ENCODE measurements at places on chromosomes 5 and 9.
A peak's percentile ranks its signal among the peaks of the same experiment; 100 is the strongest.

DNA sequence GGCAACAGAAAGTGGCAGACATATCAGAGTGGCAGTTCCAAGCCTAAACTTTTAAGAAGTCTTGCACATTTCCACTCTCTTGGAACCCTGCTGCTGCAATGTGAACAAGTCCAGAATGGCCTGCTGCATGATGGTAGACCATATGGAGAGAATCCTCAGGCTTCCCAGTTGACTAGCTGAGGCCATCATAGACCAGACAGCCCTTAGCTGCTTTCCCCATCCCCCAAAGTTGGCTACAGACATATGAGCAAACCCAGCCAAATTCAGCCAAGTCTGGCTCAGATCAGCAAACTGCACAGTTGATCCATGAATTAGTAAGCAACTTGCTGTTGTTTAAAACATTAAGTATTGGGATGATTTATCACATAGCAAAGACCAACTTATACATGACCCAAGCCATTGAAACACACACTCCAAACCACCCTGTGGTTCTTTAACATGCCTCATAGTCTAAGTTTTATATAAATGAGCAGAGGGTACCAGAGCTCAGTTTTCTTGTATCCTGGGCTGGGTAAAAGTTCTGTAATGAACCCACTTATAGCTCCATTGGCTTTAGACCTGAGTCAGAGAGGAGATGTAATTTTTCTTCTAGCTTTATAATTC, 19.9 kb downstream of the PPP3R2 start:
- DNase-seq, result no peak

- DNase-seq, result no peak
Observed at GRCh38 chr5:111262153-111262552, 38.0 kb downstream of the CAMK4 start.

- DNase-seq, result peak; percentile 51
Observed at GRCh38 chr5:173498739-173499470, 117.5 kb downstream of the BOD1 start.

DNA sequence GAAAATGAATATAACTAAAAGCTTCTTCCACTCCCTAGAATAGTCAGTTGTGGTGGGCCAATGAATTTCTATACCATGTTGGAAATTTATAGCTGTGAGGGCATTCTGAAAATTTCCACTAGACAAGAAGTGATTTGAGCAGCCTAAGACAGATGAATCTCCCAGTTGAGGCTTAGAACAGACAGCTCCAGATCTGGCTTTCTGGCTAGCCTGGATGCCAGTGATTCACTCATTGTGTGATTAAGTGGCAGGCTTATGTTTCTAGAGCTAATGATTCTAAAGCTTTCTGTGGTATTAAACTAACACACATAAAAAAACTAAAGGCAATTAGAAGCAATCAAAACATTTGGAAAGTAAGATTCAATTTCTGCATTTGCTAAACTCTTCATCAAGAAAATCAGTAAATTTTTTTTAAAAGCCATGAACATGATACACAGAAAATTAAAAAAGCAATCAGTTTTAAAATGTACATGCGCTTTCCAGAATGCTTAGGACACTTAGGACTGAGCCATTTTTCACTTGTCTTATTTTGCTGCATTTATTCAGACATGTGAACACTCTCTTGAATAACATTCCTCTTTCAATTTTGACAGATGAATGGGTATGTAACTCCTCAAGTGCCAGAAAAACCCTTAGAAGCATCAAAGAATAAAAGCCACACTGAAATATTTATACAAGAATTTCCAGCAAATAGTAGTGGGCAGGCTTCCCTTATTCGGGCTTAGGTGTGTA, 100.5 kb upstream of the GNAQ start:
- DNase-seq, result no peak

DNA sequence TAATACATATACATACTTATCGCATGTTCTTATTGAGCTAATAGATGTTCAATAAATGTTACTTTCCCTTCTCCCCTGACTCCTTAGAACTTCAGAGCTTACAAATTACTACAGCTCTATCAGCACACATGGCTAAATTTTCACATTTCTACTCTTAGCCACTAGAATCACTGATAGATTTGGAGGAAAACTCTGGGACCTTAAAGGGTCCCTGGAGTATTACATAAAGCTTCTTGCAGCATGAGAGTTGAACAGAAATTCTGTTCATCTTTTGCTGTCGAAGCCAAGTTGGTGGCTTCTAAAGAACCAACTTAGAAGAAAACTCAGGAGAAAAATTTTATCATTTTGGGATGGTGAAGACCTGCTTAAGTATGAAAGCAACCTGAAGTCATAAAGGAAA, 15.5 kb downstream of the B4GALT1 start:
- no peak for DNase-seq

- no peak for DNase-seq
Observed at GRCh38 chr9:18071651-18072060, 402.3 kb upstream of the ADAMTSL1 start.

- DNase-seq, result no peak
Observed at GRCh38 chr5:172266676-172267092, 16.9 kb downstream of the UBTD2 start.

GRCh38 chr5:2856206-2856605, 104.7 kb upstream of the IRX2 start:
- no peak for DNase-seq

DNA sequence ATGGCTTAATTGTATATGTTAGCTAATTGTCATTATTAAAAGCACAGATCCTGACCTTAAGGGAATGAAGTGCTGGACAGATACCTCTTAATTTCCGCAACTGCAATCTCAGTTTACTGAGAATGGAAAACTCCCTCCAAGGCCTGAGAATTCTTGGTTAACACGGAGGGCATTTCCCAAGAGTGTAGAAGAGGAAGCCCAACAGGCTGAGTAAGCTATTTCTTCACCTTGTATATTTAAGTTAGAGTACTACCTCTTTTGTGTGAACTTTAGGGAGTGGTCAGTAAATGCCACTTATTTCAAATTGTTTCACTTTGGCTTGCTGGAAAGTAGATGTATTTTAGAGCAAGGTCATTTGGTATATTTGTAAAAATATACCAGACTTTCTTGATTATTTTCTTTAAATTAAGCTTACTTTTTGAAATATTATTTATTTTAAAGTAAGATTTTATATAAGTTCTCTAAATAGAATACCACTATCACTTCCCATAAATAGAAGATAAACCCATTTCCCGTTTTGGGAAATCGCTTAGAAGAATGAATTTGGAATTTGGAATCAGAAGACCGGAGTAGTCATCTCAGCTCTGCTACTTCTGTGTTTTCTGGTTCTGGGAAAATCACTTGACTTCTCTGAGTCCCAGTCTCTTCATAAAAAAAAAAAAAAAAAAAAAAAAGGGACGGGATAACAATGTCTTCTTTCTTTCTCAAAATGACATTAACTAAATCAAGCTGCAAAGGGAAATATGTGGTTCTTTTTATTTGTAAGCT, 26.0 kb upstream of the C9orf72 start:
- no peak for DNase-seq

DNA sequence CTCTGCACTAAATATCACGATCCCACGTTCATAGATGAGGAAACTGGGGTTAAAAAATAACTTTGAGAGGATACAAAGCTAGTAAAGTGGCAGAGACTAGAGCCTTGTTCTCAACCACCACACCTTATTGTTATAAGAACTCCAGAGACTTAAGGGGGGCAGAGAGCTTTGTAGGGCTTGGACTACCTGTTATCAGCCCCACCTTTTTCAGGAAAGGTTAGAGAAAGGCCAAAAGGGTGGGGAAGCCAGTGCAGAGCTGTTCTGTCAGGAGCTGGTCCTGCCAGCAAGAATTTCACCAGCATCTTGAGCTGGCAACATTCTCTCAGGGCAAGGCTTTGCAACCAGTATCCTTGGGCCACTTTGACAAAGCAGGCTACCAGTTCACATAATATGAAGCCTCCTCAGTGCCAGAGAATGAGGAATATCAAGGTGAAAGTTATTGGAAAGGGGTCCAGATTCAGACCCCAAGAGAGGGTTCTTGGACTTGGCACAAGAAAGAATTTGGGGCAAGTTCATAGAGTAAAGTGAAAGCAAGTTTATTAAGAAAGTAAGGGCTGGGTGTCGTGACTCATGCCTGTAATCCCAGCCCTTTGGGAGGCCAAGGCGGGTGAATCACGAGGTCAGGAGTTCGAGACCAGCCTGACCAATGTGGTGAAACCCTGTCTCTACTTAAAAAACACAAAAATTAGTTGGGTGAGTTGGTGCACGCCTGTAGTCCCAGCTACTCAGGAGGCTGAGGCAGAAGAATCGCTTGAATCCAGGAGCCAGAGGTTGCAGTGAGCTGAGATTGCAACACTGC, 66.2 kb upstream of the CLINT1 start:
- DNase-seq, result no peak

DNA sequence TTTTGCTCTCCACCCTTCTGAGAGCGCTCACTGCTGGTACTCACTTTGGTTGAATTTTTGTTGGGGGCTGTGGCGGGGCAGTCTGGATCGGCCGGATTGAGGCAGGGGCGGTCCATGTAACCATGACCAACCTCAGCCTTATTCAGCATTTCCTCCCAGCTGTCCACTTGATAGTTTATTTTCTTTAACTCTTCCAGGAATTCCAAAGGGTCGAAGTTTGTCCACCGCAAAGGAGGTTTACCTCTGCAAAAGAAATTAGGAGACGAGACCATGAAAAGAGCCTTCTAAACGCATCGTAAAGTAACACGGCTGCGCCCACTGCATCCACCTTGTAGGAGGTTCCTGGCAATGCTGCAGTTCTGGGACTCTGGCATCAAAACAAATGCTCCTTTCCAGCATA, 36.4 kb downstream of the PTCH1 start:
- no peak for DNase-seq

DNA sequence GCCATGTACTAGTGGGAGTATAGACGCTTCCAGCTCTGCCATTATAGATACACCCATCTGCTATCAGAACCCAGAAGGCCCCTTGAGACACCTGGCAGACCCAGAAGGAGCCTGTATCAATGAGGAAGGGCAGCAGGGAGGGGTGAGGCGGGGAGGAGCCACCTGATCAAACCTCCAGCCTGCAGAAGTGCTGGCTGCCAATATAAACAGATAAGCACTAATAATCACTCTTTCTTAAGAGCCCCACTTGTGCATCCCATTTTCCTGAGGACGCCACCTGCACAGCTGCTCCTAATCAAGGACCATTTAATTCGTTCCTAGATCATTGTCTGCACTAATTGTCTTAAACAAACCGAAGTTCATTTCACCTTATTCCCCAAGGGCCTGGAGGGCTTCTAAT, 75.0 kb upstream of the NEK6 start:
- DNase-seq, result no peak

GRCh38 chr9:69798744-69799143, 21.9 kb upstream of the CFAP95 start:
- DNase-seq, result no peak

GRCh38 chr9:130791303-130791894, 43.7 kb upstream of the ABL1 start:
- no peak for DNase-seq

GRCh38 chr9:10903969-10904368, 291.2 kb upstream of the PTPRD start:
- DNase-seq, result no peak

- peak; percentile 72 for DNase-seq
Observed at GRCh38 chr9:35616681-35617459, 1.3 kb downstream of the CD72 start.

All from H9 (cell line).